Eye (tissue), 1 donor: ENCODE measurements at places on chromosomes 1 and 21.

GRCh38 chr1:16717336-16718098 is 22.8 kb upstream of the RNU1-4 start:
- DNase-seq, result peak; percentile 80

DNA sequence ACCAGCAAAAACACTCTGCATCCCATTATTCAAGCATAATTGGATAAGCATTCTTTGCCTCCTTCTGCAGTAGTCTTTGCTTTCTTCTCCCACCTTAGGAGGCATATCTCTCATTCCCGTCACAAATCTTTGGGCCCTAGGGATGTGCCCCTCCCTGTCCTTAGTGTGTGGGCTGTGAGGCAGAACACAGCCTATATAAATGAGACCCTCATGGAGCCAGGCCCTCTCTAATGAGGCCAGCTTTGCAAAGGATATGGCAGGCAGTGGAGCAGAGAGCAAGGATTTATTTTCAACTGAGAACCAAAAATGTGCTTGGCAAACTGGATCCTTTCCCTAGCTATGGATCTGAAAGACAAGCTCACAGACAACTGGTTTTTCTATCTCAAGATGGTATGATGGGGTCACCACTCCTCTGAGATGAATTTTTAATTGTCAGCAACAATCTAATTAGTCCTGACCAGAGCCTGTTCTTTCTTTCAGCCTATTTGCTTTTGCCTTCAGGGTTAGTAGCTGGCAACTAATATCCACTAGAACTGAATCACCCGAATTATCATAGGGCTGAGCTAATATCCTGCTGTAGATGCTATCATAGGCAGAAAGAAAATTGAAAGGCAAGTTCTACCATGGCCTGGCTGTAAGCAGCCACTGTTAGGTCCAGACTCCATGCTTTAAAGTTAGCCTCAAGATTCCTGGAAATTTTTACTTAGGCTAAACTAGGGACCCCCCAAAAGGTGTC is 134.2 kb downstream of the SYT2 start:
- DNase-seq, result peak; percentile 43

DNA sequence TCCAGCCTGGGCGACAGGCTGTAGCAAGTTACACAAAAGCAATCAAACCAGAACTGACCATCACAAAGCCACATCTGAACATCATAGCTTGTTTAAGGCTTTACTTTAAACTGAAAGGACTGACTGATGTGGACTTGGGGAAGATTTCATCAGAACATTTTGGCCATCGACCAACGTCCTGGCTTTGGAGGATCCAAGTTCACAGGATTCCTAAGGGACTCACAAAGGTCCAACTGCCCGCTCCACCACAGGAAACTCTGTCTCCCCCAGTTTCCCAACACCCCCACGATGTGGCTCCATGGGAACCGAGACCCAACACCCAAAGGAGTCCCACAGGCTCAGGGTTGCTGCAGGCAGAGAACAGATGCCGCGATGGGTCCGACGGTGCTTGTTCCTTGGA is 9.3 kb downstream of the SSU72 start:
- DNase-seq, result no peak

- DNase-seq, result no peak
Measured at GRCh38 chr1:15095496-15095875, 58.1 kb upstream of the TMEM51 start.

GRCh38 chr1:55670331-55671082 is 455.3 kb upstream of the USP24 start:
- DNase-seq, result no peak

- peak; percentile 54 for DNase-seq
Measured at GRCh38 chr21:35506352-35506751, 457.2 kb upstream of the RUNX1 start.

GRCh38 chr1:19239876-19240275 is 11.4 kb downstream of the EMC1 start:
- no peak for DNase-seq

DNA sequence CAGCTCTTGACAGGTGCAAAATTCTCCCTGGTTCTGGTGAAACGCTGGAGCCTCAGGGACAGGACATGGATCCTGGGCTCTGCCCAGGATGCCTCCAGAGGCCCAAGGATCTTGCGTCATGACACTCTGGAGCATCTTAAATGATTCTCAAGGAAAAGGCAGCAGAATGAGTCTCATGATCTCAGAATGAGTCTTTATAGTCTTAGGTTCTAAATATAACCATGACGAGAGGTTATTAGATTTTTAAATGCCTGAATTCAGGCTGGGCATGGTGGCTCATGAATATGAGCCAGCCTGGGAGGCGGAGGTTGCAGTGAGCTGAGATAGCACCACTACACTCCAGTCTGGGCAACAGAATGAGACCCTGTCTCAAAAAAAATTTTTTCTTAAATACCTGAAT is 55.5 kb downstream of the ECE1 start:
- no peak for DNase-seq

- peak; percentile 70 for DNase-seq
Measured at GRCh38 chr1:150995896-150996295, 10.8 kb downstream of the MINDY1 start.

DNA sequence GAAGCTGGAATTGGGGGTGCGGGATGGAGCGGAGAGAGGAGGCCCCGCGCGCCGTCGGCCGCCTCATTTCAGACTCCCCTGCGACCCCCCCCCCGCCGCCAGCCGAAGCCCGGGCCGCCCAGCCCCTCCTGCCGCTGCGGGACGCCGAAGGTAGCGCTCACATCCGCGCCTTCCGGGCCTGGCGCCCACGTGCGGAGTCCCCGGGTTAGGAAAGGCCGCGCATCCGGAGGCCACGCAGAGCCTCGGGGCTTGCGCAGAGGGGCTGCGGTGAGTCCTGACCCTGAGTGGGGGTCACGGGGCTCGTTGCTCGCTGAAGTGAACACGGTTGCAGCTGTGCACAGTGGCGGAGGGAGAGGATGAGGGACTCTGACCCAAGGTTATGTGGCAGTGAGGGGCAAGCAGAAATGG is 552 bp upstream of the ZNF496 start:
- peak; percentile 80 for DNase-seq

- DNase-seq, result no peak
Measured at GRCh38 chr1:168643152-168643551, 66.7 kb downstream of the XCL1 start.

- no peak for DNase-seq
Measured at GRCh38 chr1:30762930-30763650, 5.5 kb upstream of the LAPTM5 start.

DNA sequence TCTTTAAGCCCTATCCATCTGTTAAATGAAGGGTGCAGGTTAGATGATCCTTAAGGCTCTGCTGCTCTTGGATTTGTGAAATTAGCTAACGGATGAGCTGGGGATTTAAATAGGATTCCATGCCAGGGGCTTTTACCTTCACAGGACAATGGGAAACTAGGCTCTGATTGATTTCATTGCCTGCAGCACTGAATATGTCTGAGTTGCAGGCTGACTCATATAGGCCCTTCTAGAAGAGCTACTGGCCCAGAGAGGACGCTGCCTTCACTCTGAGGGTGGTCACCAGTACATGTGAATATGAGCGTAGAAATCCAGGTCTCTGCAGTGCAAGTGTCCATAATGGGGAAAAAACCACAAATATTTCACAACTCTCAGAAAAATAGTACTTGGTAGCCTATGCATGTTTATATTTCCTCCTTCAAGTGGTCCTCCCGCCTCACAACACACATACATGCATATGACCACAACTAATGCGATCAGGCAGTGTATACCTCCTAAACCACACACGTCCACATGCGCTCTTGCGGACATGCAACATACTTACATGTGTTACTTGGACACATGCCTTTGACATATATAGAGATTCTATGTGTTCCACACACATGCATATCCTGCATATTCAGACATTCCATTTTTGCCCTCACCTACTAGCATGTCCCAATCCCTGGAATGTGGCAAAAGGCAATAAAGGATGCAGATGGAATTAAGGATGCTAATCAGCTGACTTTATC is 233.8 kb upstream of the JUN start:
- DNase-seq, result no peak

DNA sequence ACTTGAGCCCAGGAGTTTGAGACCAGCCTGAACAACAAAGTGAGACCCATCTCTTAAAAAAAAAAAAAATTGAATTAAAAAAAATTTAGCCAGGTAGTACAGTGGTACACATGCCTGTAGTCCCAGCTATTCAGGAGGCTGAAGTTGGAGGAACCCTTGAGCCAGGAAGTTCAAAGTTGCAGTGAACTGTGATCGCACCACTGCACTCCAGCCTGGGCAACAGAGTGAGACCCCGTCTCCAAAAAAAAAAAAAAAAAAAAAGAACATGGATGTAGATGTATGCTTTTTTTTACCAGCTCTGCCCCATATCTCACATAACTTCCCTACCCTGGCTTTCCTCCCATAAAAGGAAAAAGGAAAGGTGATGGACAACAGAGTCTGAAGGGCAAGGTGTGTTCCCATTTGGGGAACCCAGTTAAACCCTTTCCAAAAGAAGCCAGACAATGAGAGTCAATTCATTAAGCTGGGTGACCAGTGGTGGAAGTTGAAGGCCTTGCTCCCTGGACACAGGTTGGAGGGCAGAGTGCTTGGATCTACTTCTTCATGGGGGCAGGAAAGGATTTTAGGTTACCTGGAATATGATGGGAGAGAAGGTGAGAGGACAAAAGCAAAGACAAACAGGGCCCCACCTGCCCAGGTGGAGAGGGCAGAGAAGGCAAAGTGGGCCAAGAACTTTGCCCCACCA is 2.9 kb downstream of the KRTCAP2 start:
- no peak for DNase-seq

DNA sequence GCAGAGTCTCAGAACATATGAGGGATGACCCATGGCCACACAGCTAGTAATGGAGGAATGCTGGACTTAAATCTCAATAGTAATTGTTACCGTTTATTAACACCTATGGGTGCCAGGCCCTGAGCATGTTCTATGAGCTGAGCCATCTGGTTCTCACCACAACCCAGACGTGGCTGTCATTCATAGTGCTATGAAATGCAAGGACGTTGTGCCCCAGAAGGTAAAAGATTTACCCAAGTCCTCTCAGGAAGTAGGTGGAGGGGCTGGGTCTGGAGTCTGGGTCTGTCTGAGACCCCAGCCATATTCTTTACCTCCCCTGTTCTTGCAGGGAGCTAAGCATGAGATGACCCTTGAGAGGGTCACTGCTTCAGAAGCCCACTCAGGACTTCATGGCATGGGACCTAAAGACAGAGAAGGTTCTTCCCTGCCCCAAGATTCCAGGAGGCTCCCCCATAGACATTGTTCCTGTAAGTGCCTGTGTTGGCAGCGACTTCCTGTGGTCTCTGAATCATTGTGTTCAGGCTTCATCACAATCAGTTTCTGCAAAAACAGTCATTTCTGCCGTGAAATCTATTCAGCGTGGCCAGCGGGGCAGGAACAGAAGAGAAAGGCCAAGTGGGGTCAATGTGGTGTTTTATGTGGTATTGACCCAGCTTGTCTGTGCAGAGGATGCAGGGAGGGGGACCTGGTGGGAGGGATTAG is 475.4 kb downstream of the PTPRU start:
- peak; percentile 45 for DNase-seq

DNA sequence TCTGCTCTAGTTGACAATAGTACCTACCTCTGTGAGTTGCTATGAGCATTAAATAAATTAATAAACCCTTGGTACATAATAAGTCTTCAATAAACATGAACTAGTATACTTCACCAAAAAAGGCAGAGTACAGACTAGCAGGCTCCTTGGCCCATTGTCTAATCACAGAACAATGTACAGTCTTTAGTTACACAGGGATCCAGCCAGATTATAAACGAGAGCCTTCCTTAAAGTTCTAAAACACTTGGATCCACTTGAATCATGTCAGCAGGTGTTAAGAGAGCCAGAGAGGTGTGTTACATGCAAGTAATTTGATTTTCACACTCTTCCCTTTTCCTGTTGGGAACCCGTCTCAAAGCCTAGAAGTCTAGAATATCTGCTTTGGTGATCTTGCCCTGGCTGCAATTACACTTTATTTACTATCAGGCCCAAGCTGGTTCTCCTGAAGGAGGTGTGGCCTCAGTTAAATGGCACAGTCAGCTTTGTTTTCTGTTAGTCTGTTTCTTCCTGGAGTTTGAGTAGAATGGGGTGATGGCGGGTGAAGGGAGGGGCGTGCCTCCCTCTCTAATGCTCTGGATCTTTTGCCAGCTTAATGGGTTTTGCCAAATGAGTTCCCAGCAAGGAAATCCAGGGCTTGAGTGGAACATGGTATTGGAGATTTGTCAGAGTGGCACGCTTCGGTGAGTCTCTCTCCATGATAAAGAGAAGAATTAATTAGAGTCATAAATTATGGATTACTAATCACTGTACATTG is 570.9 kb upstream of the CAMK1G start:
- no peak for DNase-seq

DNA sequence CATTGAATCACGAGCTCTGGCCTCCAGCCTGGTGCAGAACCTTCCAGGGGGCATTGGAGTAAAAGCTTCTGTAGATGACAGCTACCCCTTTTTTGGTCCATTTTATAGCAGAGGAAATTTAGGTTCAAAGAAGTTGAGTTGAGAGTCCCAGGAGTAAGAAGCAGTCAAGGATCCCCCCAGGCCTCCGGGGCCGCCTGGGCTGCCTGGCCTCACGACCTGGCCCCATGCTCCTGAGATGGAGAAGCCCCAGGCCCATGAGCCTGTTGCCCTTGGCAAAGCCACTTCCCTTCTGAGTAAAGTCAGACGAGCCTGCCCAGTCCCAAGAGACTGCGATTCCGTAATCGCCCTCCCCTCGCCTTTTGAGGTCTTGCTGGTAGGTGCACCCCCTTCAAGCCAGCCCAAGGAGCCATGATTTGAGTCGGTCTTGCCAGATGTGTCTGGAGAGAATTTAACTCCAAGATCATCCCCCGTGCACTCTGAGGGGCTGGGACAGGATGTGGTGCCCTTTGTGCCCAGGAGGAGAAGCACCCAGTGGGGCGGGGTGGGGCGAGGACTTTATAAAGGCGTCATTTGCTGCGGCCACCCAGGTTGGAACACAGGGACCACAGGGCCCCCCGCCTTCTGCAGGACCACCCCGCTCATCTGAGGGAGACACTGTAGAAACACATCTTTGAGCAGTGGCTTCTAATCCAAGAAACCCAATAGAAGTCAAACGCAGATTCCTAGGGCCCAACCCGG is 30.1 kb downstream of the PDE9A start:
- no peak for DNase-seq

DNA sequence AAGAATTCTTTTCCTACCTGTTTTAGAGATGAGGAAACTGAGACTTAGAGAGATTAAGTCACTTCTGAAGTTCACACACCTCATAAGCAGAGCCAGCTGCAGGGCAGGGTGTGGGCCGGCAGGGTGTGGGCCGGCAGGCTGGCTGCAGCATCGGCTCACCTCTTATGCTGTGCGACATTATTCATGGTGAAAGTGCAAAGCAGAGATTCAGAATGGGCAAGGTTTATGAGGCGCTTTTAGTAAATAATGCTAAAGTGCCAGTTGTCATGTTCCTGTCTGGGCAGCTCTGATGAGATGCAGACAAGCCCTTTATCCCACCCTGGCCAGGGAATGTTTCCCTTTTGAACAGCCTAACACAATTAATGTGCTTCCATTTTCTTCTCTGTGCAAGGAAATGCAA is 14.6 kb downstream of the MAB21L3 start:
- DNase-seq, result no peak

DNA sequence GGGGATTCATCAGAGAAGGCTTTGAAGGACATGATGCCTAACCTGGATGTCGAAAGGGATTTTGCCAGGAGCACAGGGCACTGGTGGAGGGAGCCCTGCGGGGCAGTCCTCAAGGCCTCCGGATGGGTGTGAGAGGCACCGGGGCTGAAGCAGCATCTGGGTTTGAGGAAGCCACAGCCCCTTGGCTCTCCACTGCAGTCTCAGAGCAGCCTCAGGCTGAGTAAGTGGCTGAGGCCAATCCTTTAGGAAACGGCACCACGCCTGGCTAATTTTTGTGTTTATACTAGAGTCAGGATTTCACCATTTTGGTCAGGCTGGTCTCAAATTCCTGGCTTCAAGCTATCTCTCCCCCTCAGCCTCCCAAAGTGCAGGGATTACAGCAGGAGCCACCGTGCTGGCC is 12.0 kb downstream of the ERVH48-1 start:
- DNase-seq, result no peak
